CD4-positive, alpha-beta T cell treated with Interleukin-4 for 4 hours (primary cell): ENCODE measurements at places on chromosomes 5 and 9.

GRCh38 chr5:145362266-145362665, 472.9 kb downstream of the PRELID2 start:
- no peak for DNase-seq

DNA sequence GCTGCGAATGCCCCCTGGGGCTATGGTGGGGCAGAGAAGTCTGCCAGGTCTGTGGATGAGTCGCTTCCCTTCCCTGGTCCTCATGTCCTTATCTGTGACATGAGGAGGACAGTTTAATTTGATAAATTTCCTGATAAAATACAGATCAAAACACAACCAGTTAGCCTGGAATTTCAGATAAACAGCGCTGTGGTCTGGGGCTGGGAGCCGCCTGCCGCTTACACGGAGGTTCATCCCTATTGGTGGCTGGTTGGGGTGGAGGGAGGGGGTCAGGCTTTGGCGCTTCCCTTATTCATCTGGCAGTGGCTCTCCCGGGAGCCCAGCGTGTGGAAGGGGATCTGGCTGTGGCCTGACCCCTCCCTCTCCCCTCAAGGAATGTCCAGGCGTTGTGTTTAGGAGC, 17.9 kb downstream of the CRB2 start:
- no peak for DNase-seq

DNA sequence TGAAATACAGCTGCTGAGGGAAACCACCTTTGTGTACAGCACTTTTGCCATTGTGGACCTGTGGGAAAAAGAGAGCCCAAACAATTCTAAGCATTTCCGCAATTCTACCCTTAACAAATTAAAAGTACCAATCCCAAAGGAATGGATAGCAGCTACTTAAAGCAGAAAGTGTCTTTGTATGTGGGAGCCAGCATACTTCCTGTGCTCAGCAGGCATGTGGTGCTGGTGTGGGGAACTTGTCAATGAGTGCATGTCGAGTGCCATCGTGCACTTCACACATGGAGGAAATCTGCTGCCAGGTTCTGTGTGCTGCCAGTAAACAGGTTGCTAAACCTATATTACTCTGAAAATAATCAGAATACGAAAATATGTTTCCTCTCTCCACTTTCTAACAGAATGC, 399.0 kb downstream of the LRRC70 start:
- no peak for DNase-seq

GRCh38 chr9:127568971-127569885, 42.8 kb upstream of the STXBP1 start:
- DNase-seq: peak; percentile 65

DNA sequence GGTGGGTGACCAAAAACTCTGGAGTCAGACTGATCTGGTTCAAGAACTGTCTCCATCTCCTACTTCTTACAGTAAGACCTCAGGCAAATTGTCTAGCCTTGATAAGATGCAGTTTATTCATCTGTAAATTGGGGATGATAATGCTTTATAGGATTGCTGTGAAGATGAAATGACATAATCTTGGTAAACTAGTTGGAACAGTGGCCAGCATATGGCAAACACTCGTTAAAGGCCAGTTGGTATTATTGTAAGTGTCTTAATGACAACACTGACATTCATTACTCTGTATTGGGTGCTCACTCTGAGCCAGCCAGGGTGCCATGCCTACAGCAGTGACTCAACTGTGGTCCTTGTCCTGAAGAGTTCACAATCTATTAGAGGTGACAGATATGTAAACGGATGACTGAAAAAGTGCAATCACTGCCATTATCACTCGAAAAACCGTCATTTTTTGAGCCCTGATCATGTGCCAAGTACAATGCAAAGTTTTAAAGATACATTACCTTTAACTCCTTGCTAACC, 84.9 kb upstream of the HSPA9 start:
- no peak for DNase-seq

DNA sequence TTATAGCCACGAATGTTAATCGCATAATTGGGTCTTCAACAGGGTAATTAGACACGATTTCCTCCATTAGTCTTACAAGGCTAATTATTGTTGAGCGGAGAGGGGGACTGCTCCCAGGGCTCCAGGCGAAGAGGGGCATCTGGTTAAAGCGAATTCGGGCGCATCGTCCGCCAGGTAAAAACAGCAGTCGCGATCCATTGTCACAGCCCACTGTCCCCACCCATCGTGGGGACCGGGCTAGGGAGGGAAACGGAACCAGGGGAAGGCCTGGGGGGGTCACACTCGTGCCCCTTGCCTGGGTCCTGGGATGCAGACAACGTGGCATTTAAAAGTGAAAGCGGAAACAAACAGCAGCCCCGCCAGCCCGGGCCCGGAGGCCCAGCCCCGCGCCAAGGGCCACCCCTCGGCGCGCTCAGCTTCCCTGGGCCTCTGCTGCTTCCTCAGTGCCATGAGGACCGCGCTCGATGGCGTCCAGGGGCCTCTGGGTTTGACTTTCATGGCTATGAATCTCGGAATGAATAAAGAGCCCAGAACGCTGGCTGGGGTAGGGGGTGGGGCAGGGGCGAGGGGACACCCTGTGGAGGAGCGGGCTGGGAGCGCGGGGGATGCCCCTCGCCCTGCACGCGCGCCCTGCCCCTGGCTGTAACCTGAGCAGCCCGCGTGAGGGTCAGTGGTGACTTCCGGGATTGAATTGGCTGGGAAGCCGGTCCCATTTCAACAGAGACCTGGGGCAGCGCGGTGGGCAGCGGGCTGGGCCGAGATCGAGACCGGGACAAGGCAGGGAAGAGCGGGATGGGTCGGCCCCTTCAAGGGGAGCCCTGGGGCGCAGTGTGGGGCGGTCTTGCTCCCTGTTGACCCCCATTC, 99.9 kb downstream of the GTF3C4 start:
- DNase-seq: peak; percentile 61

DNA sequence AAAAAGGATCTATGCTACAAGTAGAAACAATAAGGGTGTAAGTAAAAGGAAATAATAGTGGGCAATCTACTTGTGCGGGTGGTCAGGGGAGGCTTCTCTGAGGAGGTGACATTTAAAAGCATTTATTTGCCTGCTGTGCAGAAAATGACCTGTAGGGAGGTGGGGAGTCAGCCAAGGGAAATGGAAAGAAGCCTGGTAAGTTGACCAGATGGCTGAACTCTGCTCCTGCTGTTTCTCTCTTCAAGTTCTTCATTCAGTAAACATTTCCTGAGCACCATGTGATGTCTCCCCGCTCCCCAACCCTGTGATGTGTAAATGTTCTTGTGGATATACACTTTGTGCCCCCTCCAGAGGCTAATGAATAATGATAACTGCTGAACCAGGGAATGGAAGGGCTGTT, 9.9 kb upstream of the SPIN1 start:
- no peak for DNase-seq

GRCh38 chr5:156942064-156942463, 21.0 kb downstream of the TIMD4 start:
- DNase-seq: no peak

DNA sequence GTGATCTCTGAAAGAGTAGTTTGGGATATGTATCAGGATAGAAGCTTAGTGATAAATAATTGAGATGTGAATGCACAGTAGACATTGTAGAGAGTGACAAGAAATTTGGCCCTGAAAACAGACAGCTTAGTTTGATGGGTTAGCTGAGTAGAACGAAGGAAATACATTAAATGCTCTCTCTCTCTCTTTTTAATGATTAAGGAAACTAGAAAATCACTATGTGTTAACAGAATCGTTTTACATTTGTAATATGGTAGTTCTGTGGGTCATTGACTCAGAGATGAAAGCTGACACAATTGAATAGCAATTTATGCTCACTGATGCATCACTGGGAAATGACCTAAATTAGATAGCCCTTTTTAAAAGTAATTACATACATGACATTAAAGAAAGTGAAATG, 739.8 kb upstream of the PTPRD start:
- DNase-seq: no peak

- no peak for DNase-seq
These were observed 54.6 kb upstream of the TCF7 start for GRCh38 chr5:134059758-134060495.

- no peak for DNase-seq
These were observed 59.2 kb downstream of the OTULIN start for GRCh38 chr5:14723701-14724132.

GRCh38 chr5:125002727-125003598, 256.5 kb upstream of the ZNF608 start:
- DNase-seq: no peak

DNA sequence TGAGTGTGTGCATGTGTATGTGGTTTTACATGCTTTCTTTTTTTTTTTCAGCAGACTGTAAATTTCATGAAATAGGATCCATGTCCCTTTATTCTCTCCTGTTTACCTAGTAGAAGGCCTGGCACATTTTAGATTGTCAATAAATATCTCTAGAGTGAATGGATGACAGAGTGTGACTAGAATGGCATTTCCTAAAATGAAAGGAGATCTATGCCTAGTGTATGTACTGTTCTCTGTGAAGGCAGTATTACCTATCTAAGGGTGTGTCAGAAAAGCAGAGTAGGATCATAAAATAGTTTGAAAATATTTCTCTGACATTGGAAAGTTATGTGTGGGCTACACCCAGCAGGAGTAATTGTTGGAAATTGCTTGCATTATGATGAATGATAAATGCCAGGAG, 1876.0 kb upstream of the C9orf72 start:
- DNase-seq: no peak

DNA sequence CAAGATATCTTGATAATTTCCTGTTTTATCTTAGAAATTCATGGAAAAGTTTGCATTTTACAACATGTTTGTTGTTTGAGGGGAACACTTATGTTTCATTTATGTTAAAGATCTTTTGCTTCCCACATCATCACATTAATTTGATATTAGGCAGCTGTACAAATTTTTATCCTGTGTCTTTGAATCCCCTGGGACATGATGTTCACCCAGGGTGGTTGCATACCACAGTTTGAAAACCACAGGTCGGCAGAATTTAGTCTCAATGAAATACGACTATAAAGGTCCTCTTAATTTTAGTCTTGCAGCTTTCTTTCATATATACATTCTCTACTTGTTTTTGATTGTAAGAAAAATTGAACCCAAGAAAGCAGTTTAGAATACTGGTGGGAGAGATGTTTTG, 3.7 kb downstream of the NAA35 start:
- no peak for DNase-seq

DNA sequence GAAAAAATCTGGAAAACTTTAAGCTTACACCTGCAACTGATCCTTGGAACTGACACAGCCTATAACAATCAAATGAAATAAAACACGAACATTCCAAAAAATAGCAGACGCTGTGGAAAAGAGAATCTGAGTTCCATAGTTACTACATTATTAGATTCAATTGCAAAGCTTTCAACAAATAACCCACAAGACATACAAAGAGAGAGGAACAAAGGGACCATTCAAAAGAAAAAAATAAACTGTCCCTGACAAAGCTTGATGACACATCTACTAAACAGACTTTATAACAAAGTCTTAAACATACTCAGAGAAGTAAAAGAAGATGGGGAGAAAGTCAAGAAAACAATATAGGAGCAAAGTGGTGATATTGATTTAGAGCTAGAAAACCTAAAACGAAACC, 1123.6 kb downstream of the PTPRD start:
- no peak for DNase-seq

- DNase-seq: no peak
These were observed 73.8 kb downstream of the NRG2 start for GRCh38 chr5:139969318-139969717.

- no peak for DNase-seq
These were observed 239.1 kb upstream of the NUDT12 start for GRCh38 chr5:103801681-103802080.

DNA sequence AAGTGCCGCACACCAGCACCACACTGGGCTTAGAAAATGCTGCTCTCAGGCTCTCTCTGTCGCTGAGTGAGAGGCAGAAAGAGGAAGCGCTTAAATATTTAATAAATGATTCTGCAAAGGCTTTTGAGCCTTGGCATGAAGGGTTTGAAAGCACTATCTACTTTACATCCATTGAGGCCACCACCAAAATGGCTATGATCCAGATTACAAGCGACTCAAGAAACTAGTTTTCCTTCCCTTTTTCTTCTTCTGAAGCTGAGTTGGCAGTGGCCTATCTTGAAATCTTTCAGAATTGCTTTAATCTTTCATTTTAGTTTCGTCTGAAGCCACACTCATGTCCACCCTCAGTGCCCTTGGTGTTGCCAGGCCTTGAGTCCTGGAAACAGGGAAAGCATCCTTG, 59.5 kb downstream of the EBF1 start:
- DNase-seq: no peak

DNA sequence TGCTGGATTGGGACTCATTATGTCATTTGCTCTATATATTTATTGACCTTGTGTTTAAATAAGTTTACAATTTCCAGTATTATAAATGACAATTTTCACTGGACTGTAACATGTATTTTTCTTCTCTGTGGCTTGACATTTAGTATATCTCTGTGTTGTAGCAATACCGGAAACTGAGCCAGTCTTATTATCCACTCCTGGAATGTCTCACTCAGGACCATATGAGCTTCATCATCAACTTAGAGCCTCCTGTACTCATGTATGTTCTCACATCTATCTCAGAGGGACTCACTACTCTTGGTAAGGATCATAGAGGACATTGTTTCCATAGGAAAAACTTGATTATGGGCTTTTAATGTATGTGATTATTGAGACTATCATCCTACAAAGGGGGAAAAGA, 66.5 kb upstream of the TLX3 start:
- DNase-seq: no peak
